HCT116 (cell line): ENCODE measurements at places on chromosomes 2 and 18. TPM values are rescaled to one million over a fixed set of nuclear protein-coding genes. Genes with fewer than 3 reads are reported as not detected.

GRCh38 chr18:4333043-4333442, 122.1 kb downstream of the DLGAP1 start:
- no peak overlapping the region for H3K27ac ChIP-seq
- no peak for DNase-seq
- H3K36me3 ChIP-seq, result no peaks in the 10 kb centered on the region
- H3K4me3 ChIP-seq, result no peak overlapping the region
- no peaks in the 10 kb centered on the region for H3K27me3 ChIP-seq

DNA sequence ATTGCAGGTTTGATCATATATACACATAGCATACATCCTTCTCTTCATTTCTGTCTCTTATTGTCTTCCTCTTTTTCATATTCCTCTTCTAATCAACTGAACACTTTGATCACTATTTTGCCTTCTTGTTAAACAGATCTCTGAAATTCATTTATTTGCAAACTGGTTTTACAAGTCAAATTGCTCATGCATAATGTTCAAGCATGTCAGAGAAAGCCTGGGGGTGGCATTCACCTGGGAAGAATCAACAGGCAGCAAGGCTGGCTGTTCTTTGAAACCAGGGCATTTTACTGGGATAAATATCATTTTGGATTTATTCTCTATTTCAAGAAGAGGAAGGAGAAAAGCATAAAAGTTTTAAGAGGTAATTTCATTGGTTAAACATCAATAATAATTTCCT, 66.9 kb upstream of the LRATD1 start:
- H3K27me3 ChIP-seq, result no peaks in the 10 kb centered on the region
- H3K27ac ChIP-seq, result no peak overlapping the region
- no peaks in the 10 kb centered on the region for H3K36me3 ChIP-seq
- no peaks in the 10 kb centered on the region for H3K4me1 ChIP-seq
- no peak for DNase-seq

GRCh38 chr2:109378682-109379081, 235.1 kb downstream of the SEPTIN10 start:
- no peak for DNase-seq
- peaks cover 37% of the 10 kb centered on the region for H3K27me3 ChIP-seq
- no peaks in the 10 kb centered on the region for H3K4me1 ChIP-seq

- H3K27me3 ChIP-seq, result no peaks in the 10 kb centered on the region
- H3K36me3 ChIP-seq, result no peaks in the 10 kb centered on the region
- H3K4me1 ChIP-seq, result peaks cover 11% of the 10 kb centered on the region
- peak overlapping the region; percentile 92 for H3K27ac ChIP-seq
- H3K4me3 ChIP-seq, result peak overlapping the region; percentile 77
Observed at GRCh38 chr18:21741562-21742314, 1.1 kb downstream of the MIB1 start.

AQP4 gene
- total RNA-seq, result 0.07 TPM

SLC23A3 gene
- 4.8 TPM for total RNA-seq

ZFP36L2 gene
- 30.3 TPM for total RNA-seq

OXER1 gene
- not detected for total RNA-seq

SCG2 gene
- total RNA-seq, result 19.8 TPM

SCYGR4 gene
- total RNA-seq, result not detected

ARHGEF33 gene
- total RNA-seq, result 0.30 TPM
